Femur (tissue), 1 donor: ENCODE measurements at places on chromosomes 6 and 20.

DNA sequence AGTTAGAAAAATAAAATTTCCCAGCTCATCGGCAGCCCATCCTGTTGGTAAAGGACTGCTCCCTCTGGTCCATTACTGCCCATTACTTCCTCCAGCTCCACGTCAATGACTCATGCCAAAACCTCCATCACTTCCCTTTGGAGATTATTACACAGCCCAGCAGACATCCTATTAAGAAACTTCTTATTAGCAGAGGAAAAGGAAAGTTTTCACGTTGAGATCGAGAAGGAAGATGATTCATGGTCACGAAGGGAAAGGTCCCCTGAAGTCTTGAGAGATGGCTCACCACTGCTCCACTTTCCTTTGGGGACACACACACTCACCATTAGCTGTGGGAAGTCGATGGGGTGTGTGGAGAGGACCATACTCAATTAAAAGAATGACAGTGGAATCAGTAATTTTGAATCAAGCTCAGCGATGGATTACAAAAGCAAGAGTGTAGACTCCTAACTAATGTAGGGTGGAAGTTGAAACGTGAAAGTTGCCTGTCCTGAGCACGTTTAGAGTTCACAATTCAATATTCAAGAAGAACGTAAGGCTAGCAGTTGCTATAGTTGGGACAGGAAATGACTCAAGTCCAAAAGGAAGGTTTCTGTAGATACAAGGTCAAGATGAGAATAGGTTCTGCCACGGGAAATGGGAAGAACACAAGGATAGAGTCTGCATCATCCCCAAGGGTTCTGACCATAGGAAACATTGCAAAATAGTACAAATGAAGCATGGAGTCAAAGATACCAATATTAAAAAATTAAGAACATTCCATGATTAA lies 21.6 kb downstream of the SASH1 start:
- no peak for DNase-seq

DNA sequence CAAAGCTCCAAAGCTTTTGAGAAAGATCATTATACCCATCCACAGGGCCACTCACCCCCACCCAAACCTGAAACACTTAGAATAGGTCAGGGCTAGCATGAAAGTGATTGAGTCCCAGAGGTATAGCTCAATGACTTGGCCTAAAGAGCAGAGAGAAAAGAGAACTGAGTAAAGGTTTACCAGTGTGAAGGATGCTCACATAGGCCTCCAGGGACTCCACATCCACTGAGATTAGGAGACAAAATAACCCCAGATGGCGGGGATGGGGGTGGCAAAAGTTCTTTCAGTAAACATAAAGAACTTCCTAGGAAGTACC lies 12.2 kb downstream of the SAYSD1 start:
- DNase-seq, result no peak

DNA sequence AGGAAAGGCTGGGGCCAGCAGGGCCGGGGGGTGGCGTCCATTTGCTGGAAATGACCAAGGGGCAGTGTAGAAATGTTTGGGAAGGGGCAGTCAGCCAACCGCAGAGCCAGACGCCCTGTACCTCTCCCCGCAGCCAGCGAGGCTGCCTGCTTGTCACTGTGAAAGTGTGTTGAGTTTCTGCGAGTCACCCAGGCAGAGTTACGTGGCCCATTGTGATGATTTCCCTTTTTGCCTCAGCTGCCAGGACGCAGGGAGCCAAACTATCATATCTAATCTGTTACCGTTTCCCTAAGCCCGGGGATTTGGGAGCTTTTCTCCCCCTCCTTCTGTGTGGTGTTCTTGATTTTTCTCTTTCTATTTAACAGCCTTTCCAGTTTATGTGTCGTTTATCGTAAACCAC lies 67.9 kb upstream of the STX16 start:
- peak; percentile 22 for DNase-seq

DNA sequence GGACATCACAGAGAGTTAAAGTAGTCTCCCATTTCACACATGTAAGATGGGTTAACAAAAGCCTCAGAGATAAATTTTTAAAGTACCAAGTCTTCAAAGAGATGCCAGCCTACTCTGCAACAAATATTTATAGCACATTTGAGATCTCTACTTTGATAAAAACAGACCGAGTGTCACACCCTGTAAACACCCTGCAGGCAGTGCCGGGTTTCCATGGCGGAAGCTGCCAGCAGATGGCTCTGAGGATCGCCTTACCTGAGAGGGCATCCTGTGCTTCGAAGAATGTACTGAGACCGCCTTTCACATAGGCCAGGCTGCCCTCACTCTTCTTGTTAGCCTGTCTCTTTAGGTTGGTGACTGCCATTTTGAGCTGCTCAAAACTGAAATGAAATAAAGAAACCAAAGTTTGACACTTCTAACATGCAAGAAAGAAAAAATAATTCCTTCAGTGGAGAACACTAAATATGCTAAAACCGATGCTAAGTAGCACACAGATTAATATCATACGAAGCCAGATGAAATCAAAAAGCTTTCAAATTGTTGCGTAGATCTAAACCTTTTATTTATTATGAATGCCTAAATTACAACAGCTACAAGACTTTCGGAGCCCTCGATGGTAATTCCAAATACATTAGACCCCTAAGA lies 39.3 kb downstream of the HUS1B start:
- DNase-seq, result no peak

GRCh38 chr6:1278061-1278720 lies 33.7 kb upstream of the FOXQ1 start:
- no peak for DNase-seq

- DNase-seq, result no peak
Measured at GRCh38 chr6:137852346-137852745, 14.7 kb upstream of the TNFAIP3 start.

DNA sequence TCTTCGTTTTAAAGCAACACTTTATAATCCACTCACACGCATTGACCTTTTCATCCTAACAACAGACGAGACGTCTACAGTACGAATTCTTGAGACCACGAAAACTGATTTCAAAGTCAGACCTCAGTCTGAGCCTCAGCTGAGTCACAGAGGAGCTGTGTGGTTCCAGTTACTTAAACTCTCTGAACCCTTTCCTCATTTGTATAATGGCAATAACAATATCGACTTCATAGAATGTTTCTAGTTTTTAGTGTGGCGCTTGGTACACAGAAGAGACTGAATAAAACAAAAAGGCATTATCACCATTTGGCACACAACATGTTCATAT lies 236.9 kb downstream of the ATXN1 start:
- DNase-seq, result no peak

GRCh38 chr6:84027340-84028181 lies 6.0 kb upstream of the MRAP2 start:
- peak; percentile 68 for DNase-seq

DNA sequence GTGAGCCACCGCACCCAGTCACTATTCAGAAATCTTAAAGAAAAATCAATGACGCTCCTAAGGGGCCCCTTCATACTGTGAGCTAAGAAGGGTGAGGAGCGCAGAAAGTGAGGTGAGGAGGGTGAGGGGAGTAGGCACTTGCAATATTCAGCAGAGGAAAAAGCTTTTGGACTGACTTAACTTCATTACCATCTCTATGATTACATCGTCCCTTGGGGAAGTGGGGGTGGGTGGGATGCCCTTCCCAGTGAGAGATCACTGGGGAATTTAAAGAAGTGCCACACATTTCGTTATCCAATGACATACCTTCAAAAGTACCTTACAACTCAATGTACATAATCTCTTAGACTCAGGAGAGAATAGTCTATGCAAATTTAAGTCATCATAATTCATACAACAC lies 46.5 kb downstream of the SMLR1 start:
- no peak for DNase-seq

- peak; percentile 37 for DNase-seq
Measured at GRCh38 chr6:109315341-109316110, 66.7 kb downstream of the CD164 start.

DNA sequence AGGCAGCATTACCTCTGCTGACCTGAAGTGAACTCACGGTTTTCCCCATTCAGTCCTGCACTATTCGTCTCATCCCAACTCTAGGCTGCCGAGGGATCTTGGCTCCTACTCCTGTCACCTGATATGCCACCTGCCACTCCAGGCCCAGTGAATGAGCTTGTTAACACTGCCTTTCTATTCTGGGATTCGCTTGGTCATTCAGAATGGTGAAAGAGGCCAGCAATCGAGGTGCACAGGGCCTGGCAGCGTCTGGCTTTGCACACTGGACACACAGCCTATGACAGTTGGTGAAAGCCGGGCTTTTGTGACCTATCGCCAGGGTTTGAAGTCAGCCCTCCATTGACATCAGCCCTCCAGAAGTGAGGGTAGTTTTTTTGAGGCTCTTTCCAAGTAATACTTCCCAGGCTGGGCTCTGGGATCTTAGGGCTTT lies 59.3 kb upstream of the MYL9 start:
- DNase-seq, result peak; percentile 59

DNA sequence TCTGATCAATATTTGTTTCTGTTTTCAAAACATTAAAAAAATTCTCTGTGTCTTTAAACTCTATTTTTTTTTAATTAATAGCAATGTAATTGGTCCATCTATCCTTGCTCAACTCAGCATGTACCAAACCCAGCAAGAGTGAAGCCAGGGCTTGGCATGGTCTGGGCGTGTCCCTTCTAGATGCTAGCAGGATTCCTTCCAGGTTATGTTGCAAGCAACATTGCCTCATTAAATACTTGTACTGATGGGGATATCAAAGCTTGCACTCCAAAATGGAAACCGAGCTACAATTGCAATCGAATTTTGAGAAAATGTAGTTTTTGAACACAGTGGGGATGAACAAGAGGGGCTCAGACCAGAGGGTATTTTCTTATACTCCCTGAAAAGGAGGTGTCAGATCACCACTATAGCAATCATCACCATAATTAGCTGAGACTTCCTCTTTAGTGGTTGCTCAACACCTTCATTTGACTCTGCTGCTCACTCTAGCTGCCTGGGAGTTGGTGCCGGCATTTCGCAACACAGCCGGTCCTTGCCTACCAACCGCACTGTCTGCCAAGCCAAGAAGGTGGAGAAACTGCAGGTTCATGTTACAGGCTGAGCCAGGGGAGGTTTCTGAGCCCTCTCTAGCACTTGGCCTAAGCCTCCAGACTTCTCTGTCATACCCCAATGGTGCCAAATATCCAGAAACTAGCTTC lies 67.8 kb upstream of the RALGAPA2 start:
- DNase-seq, result peak; percentile 73

- DNase-seq, result peak; percentile 22
Measured at GRCh38 chr6:41644297-41644879, 6.1 kb downstream of the MDFI start.

DNA sequence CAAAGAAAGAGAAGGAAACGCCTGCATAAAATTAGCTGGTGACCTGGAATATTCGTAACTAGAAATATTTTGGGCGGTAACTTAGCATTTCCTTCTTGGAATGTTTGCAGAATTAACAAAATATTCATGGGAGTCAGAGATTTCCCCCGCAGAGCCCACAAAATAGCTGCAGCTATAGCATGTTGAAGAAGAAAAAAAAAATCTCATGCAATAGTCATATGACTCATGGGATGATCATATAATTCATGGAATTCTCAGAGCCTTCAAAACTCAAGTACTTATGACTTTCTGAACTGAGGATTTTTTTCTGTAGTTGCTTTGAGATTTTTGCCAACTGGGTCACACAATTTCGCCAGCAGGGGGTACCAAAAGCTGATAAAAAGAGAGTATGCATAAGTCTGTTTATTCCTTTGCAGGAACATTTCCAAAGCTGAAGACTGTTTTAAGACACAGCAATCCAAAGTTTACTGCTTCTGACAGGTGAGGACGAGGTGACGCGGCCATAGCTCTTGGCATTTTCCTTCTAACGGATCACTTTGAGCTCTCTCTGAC lies 586.0 kb upstream of the CHD6 start:
- peak; percentile 27 for DNase-seq

- DNase-seq, result no peak
Measured at GRCh38 chr20:32598606-32599005, 13.5 kb upstream of the NOL4L start.

GRCh38 chr6:88008831-88009231 lies 38.8 kb upstream of the SPACA1 start:
- no peak for DNase-seq

DNA sequence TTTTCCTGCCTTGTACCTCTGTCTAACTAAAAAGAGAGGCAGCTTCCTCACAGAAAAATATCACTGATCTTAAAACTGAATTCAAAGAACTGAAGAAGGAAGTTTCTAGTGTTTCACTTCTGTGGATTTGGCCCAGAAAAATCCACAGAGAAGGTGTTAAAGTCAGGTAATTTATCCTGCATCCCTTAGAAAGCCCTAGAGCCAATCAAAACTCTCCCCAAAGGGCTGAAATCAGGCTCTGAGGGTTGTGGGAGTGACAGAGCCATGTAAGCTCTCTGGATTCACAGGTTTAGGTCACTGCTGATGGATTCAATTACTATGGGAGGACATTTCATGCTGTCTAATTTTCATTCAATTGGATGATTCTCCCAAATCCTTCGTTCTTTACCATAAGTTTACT lies 152.3 kb downstream of the OR2B2 start:
- DNase-seq, result no peak

GRCh38 chr6:117829594-117830319 lies 77.3 kb upstream of the SLC35F1 start:
- DNase-seq, result no peak

- no peak for DNase-seq
Measured at GRCh38 chr6:118685823-118686449, 34.5 kb upstream of the CEP85L start.

- no peak for DNase-seq
Measured at GRCh38 chr6:12506159-12506558, 210.4 kb upstream of the PHACTR1 start.

- DNase-seq, result no peak
Measured at GRCh38 chr6:12092762-12093161, 80.7 kb downstream of the HIVEP1 start.

- no peak for DNase-seq
Measured at GRCh38 chr6:72080260-72080941, 194.1 kb downstream of the RIMS1 start.

GRCh38 chr6:160301339-160301738 lies 42.7 kb upstream of the SLC22A2 start:
- peak; percentile 42 for DNase-seq

DNA sequence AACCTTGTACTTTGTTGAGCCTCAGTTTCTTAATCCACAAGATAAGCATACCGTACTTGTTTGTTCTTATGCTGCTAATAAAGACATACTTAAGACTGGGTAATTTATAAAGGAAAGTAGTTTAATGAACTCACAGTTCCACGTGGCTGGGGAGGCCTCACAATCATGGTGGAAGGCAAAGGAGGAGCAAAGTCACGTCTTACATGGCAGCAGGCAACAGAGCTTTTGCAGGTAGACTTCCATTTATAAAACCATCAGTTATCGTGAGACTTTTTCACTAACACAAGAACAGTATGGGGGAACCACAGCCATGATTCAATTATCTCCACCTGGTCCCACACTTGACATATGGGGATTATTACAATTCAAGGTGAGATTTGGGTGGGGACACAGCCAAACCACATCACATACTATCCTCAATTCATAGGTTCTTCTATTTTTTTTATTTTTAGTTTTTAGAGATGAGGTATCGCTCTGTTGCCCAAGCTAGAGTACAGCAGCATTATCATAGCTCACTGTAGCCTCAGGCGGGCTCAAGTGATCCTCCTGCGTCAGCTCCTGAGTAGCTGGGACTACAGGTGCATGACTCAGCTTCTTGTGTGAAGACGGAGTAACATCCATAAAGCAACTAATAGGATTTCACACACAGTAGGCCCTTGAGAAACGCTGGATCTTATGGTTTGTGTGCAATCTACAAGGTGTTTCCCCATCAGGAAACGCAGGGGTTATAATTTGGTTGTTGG lies 76.7 kb upstream of the IYD start:
- DNase-seq, result no peak

- DNase-seq, result no peak
Measured at GRCh38 chr6:6202886-6203285, 117.6 kb downstream of the F13A1 start.
